Central memory CD8-positive, alpha-beta T cell (primary cell): ENCODE measurements at places on chromosomes 1 and 21.

DNA sequence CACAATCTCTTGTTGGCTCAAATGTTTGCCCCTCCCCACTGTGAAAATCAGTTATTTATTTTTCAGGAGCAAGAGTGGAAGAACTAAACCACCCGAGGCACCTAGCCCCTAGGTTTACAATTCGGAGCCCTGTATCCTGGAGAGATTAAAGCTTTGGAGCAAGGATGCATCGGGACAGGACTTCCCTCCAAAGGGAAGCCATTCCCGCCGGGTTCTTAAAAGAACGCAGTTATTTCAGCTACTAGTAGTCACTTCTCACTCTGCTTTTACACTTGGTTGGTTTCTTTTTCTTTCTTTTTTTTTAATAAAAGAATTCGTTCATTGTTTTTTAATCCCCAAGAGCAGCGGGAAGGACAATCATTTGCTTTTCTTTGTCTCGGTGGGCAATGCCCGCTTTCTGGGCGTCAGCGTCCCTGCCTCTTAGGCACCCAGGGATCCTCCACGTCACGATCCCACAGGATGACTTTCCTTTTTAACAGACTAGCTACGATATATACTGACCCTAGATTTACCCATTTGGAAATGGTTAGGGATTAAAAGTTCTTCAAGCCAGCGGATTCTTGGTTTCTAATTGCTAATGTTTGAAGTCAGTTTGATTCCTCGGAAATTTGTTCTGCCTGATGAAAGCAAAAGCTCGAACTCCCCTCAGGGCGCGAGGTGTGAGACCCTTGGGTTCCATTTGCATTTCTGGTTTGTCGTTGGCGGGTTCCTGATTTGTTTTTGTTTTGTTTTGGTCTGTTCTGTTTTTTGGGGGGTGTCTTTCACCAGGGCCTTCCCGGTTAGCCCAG, 9.0 kb downstream of the TBX15 start:
- DNase-seq = no peak
- H3K4me3 ChIP-seq = no peak overlapping the region
- H3K27ac ChIP-seq = no peak overlapping the region
- H3K4me1 ChIP-seq = no peaks in the 10 kb centered on the region
- no peaks in the 10 kb centered on the region for H3K36me3 ChIP-seq

- no peaks in the 10 kb centered on the region for H3K4me1 ChIP-seq
- no peak overlapping the region for H3K4me3 ChIP-seq
- H3K36me3 ChIP-seq = peaks cover 19% of the 10 kb centered on the region
- H3K27me3 ChIP-seq = no peaks in the 10 kb centered on the region
Observed at GRCh38 chr1:150810958-150811659, 3.0 kb upstream of the CTSK start.

DNA sequence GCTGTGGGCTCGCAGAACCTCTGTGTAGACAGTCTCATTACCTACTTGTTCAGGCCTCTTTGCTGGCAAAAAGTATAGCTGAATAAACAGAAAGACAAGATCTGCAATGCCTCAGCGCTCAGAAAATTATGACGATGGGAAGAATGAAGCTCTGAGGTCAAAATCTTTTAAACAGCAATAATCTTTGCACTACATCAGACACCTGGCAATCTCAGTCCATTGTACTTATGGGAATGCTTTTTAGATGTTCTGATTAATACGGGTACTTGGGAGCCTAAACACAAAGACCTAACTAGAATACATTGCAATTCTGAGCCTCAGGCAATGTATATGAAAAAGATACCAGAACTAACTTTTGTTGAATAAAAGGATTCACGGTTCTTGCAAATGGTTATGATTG, 410.7 kb downstream of the SMYD3 start:
- H3K4me3 ChIP-seq = no peak overlapping the region
- no peak for DNase-seq

GRCh38 chr1:213782941-213783672, 204.7 kb upstream of the PROX1 start:
- H3K36me3 ChIP-seq = no peaks in the 10 kb centered on the region
- no peak overlapping the region for H3K4me3 ChIP-seq
- no peak overlapping the region for H3K27ac ChIP-seq
- DNase-seq = no peak
- no peaks in the 10 kb centered on the region for H3K4me1 ChIP-seq
- H3K27me3 ChIP-seq = peaks cover 17% of the 10 kb centered on the region

DNA sequence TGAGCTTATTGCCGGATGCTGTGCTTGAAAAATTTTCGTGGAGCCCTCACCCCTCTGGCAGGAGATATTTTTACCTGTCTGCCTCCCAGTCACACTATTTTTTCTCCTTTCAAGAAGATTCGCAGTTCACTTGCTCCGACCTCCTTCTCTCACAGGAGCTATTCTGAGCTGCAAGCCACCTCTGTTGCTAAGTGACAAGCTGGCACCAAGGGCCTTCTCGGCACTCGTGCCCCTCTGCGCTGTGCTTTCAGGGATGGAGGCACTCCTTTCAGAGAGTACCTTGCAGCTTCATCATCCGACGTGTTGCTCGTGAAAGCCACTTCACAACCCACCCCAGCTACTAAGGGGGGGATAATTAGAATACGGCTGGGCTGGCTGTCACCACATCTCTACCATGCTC, 11.6 kb downstream of the SLC6A17 start:
- no peak overlapping the region for H3K27ac ChIP-seq
- no peak for DNase-seq
- no peak overlapping the region for H3K4me3 ChIP-seq
- peaks cover 68% of the 10 kb centered on the region for H3K27me3 ChIP-seq

GRCh38 chr1:201498621-201499020, 8.3 kb downstream of the CSRP1 start:
- no peak overlapping the region for H3K4me3 ChIP-seq
- H3K4me1 ChIP-seq = peaks cover 10% of the 10 kb centered on the region
- DNase-seq = no peak
- no peaks in the 10 kb centered on the region for H3K27me3 ChIP-seq

DNA sequence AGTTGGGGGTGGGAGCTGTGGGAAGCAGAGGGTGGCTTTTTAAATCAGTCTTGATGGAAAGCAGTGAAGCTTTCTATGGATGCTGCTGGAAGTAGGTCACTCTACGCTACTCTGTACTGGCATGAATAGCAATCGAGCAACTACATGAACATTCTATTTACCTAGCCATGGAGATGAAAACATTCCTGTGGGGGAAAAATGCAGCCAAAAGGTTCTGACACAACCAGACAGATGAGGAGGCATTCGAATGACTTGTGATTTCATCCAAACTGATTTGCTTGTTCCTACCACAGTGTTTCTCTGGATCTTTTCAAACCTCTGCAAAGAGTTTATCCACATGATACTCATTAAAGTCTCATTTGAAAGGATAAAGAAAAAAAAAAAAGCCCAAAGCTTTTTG, 95.0 kb downstream of the ASTN1 start:
- H3K4me1 ChIP-seq = no peaks in the 10 kb centered on the region
- H3K36me3 ChIP-seq = no peaks in the 10 kb centered on the region
- DNase-seq = no peak
- no peak overlapping the region for H3K27ac ChIP-seq
- no peak overlapping the region for H3K4me3 ChIP-seq

DNA sequence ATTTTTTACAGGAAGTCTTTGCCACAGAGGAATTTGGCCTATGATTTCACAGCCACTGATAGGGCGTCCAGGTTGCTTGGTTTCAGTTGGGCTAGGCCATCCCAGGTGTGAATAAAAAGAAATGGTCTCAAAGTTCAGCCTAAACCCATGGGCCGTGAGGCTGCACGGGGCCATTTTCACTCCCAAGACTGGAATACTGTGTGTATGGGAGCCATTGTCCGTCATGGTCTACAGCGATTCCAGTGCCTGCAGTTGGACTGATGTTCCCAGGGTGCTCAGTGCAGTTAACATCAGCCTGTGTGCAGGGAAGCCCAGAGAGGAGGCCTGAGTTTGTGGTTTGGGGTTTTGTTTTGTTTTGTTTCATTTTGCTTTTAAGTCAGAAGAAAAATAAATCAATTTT, 133.2 kb downstream of the ADSS2 start:
- peaks cover 7% of the 10 kb centered on the region for H3K36me3 ChIP-seq
- DNase-seq = no peak
- no peaks in the 10 kb centered on the region for H3K27me3 ChIP-seq
- peaks cover 45% of the 10 kb centered on the region for H3K4me1 ChIP-seq
- H3K4me3 ChIP-seq = peak overlapping the region; percentile 45

GRCh38 chr1:98400446-98400845, 261.1 kb upstream of the SNX7 start:
- H3K36me3 ChIP-seq = no peaks in the 10 kb centered on the region
- no peak overlapping the region for H3K4me3 ChIP-seq
- H3K27ac ChIP-seq = no peak overlapping the region
- H3K27me3 ChIP-seq = no peaks in the 10 kb centered on the region

DNA sequence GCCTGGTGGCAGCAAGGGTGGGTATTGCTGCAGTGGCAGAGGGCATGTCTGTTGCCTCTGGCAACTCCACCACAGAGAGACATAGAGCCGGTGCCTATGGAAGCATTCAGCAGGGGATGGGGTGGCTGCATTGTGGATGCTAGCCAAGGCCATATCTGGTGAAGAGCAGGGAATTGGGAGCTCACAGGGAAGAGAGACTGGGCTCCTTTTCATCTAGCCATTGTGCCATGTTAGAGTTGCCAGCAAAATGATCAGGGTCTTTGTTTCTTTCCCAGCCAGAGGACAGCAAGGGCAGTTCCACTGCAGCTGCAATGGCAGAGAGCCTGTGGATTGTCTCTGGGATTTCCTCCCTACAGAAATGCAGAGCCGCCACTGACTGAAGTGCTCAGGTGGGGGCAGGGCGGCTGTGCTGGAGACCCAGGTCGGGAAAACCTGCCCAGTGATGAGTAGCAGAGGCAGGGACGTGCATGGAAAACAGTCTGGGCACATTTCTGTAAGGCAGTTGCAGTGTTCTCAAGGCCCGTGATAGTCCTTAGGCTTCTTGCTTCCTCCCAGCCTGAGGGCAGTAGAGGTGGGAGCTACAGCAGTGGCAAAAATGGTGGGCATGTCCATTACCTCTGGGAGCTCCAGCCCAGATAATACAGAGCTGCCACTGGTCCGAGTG, 40.2 kb upstream of the CYP4X1 start:
- no peaks in the 10 kb centered on the region for H3K4me1 ChIP-seq
- no peak for DNase-seq
- H3K27me3 ChIP-seq = peaks cover 89% of the 10 kb centered on the region
- no peaks in the 10 kb centered on the region for H3K36me3 ChIP-seq
- no peak overlapping the region for H3K27ac ChIP-seq
- H3K4me3 ChIP-seq = no peak overlapping the region

GRCh38 chr1:223859058-223859457, 13.3 kb upstream of the TP53BP2 start:
- no peaks in the 10 kb centered on the region for H3K4me1 ChIP-seq
- no peak overlapping the region for H3K27ac ChIP-seq
- H3K27me3 ChIP-seq = peaks cover 12% of the 10 kb centered on the region
- H3K36me3 ChIP-seq = no peaks in the 10 kb centered on the region

DNA sequence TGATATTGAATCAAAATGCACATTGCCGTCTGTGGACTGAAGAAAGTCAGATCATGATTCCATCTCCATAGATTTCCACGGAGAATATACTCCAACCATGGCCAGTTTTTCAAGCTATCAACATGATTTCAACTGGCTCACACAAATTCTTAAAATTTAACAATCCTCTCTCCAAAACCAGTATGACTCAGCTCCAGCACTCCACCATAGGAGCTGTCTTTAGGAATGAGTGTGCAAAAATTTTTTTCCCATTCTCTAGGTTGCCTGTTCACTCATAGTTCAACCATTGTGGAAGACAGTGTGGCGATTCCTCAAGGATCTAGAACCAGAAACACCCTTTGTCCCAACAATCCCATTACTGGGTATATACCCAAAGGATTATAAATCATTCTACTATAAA, 40.8 kb downstream of the RGL1 start:
- H3K36me3 ChIP-seq = no peaks in the 10 kb centered on the region
- H3K27me3 ChIP-seq = no peaks in the 10 kb centered on the region
- H3K27ac ChIP-seq = no peak overlapping the region
- H3K4me1 ChIP-seq = peaks cover 15% of the 10 kb centered on the region
- no peak for DNase-seq

- peaks cover 31% of the 10 kb centered on the region for H3K36me3 ChIP-seq
- peak overlapping the region; percentile 100 for H3K4me3 ChIP-seq
- DNase-seq = no peak
- H3K27ac ChIP-seq = peak overlapping the region; percentile 98
- H3K27me3 ChIP-seq = no peaks in the 10 kb centered on the region
Observed at GRCh38 chr1:3625151-3625907, 514 bp downstream of the TPRG1L start.

DNA sequence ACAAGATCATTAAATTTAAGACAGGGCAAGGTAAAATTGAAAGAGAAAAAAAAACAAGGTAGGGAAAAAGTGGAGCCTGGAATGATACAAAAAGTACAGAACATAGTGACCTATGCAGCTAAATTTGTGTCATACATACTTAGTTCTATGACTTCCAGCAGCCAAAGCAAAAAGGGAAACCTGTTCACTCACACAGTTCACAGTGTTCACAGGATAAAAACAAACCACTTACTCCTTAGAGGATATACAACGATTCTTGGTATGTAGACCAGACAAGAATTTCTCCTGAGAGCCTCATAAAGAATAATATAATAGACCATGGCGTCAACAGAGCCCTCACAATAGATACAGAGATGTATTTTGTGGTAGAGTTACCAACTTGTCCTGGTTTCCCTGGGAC, 27.5 kb downstream of the COA7 start:
- H3K4me1 ChIP-seq = peaks cover 14% of the 10 kb centered on the region
- H3K36me3 ChIP-seq = peaks cover 15% of the 10 kb centered on the region
- no peak overlapping the region for H3K27ac ChIP-seq
- no peaks in the 10 kb centered on the region for H3K27me3 ChIP-seq
- DNase-seq = no peak
- no peak overlapping the region for H3K4me3 ChIP-seq

- no peaks in the 10 kb centered on the region for H3K4me1 ChIP-seq
- H3K36me3 ChIP-seq = peaks cover 56% of the 10 kb centered on the region
- DNase-seq = no peak
- no peak overlapping the region for H3K4me3 ChIP-seq
Observed at GRCh38 chr1:154263465-154264332, 8.7 kb upstream of the HAX1 start.
